ENCODE measurements at places on chromosomes 1 and 21. TPM values are rescaled to one million over a fixed set of nuclear protein-coding genes. Genes with fewer than 3 reads are reported as not detected.

The USP21 gene
- 9.7 TPM for total RNA-seq

DNA sequence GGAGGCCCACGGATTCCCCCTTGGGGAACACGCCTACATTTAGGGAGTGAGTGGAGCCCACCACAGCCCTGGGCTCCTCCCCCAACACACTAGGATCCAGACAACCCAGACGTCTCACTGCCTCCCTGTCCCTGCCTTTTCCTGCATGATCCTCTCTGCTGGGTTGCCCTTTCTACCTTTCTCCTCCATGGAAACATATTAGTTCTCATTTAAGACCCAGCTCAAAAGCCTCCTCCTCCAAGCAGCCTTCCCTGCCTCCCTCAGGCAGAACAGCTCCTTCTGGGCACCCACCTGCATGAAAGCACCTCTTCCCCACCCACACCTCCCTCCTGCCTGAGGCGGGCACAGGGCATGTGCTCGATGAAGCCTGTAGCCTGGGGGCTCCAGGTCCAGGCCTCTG lies 10.7 kb downstream of the COL8A2 start:
- DNase-seq, result no peak

DNA sequence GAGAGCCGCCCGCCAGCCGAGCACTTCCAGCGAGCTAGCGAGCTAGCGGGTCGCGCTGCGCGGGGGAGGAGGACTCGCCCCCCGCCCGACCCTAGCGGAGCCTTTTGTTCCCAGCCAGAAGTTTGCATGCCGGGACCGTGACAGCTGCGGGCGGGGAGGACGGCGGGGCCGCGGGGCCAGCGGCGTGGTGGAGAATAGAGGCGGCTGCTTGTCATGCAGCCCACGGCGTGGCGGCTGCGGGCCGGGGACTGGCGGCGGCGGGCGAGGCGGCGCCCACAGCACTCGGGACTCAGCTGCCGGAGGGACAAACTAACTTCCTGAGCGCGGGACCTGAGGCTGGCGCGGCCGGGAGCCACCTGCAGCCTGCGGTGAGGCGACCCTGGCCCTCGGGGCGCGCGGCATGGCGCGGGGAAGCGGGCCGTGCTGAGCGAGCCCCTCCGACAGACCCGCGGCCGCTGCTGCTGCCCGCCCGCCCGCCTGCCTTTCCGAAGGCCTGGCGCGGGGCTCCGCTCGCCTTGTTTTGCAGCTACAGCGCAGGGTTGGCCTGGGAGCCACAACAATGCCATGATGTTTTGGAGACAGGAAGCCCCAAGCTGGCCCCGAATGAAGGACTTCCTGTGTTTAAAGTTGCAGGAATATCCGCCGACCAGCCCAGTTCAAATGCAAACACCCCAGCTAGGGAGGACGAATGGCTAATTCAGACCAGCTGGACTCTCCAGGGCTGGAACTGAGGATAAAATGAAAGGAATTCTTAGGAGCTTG lies 82.2 kb upstream of the BMP8A start:
- peak; percentile 55 for DNase-seq

The ANKRD13C gene
- 19.6 TPM for total RNA-seq

GRCh38 chr21:33964706-33965325 lies 49.2 kb upstream of the ATP5PO start:
- no peak for DNase-seq

The A3GALT2 gene
- not detected for total RNA-seq

The SELENBP1 gene
- not detected for total RNA-seq

The WNT3A gene
- total RNA-seq, result not detected

GRCh38 chr1:166552706-166553105 lies 286.6 kb upstream of the POGK start:
- DNase-seq, result no peak

DNA sequence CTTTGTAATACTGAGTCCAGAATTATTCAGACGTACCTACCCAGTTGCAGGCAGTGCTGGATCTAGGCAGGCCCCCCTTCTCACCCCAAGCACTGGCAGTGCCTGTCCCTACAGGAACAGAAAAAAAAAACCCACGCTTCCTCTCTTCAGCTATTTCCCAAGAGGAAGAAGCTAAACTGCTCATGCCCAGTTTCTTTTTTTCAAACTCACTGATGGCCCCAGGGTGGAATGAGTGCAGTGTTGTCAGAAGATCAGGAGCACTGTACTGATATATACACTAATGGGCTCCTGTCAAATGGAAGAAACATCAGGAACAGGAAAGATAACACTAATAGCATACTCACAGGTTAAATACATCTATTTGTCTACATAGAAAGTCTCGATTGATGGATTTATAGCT lies 28.2 kb upstream of the DOCK7 start:
- DNase-seq, result no peak

- no peak for DNase-seq
These were observed 101.5 kb upstream of the TMEM51 start for GRCh38 chr1:15051882-15052528.

DNA sequence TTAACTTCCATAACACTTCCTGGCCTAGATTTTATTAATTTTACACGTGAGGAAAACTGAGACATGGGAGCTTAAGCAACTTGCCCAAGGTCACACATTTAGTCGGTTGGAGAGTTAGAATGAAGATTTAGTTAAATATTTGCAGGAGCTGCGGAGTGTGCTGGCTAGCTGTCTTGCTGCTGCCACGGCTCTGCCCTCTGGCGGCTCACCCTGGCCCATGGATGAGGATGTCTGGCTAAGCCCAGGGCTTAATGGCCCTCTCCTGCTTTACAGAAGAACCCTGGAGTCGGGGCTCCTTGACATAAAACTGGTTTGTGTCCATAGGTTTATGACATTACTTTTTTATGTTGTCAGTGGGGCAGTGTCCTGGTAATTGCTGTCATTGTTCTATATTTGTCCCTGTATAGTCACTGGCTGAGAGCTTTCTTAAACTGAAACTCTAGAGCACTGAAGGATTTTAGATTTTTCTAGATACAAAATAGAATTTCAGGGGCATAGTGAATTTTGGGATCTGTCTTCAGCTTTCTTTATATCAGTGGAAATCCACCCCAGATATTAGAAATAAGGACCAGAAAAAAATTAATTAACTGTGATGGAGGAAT lies 88.9 kb upstream of the WLS start:
- DNase-seq, result peak; percentile 33

GRCh38 chr21:16514316-16514715 lies 784.5 kb downstream of the USP25 start:
- DNase-seq, result no peak

The SYF2 gene
- total RNA-seq, result 51.1 TPM

DNA sequence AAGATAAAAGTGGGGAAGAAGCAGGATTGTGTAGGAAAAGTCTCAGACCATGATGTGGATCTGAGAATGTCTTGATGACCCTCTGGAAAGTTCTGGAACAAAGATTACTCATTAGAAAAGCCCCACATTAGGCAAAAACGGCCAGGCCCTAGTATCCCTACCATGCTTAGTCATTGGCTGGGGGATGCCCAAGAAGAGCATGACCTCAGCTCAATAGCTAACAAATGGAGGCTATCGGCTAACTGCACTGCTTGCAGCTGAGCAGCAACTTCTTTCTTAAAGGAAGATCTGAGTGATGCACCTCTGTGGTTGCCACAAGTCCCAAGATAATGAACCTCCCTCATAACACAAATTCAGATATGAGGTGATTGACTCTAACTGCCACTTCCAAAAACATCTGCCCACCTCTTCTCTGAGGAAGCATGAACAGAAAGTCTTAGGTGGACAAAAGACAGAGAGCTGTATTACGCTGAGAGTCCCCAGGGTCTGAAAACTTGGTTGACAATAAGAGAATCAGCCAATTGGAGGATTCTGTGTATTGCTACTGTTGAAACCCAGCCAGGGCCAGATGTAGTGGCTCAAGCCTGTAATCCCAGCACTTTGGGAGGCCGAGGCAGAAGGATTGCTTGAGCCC lies 64.6 kb upstream of the AK4 start:
- no peak for DNase-seq

DNA sequence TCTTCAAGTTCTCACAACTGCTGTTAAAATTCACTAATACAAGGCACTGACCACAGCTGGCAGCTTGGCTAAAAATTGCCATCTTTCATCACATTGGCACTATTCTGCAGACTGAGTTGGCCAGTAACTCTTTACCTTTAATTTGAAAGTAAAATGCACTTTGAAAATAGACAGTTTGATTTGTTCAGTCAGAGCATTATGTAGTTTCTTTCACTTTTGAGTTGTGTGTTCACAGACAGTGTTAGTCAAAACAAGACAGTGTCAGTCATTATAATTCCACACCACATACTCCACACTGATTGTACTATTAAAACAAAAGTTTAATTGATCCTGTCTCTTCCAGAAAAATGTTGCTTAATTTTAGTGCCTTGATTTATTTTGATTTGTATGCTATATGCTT lies 160.7 kb downstream of the SDCCAG8 start:
- no peak for DNase-seq

The NES gene
- total RNA-seq, result 0.13 TPM

- no peak for DNase-seq
These were observed 11.4 kb downstream of the SMYD2 start for GRCh38 chr1:214292322-214292721.

DNA sequence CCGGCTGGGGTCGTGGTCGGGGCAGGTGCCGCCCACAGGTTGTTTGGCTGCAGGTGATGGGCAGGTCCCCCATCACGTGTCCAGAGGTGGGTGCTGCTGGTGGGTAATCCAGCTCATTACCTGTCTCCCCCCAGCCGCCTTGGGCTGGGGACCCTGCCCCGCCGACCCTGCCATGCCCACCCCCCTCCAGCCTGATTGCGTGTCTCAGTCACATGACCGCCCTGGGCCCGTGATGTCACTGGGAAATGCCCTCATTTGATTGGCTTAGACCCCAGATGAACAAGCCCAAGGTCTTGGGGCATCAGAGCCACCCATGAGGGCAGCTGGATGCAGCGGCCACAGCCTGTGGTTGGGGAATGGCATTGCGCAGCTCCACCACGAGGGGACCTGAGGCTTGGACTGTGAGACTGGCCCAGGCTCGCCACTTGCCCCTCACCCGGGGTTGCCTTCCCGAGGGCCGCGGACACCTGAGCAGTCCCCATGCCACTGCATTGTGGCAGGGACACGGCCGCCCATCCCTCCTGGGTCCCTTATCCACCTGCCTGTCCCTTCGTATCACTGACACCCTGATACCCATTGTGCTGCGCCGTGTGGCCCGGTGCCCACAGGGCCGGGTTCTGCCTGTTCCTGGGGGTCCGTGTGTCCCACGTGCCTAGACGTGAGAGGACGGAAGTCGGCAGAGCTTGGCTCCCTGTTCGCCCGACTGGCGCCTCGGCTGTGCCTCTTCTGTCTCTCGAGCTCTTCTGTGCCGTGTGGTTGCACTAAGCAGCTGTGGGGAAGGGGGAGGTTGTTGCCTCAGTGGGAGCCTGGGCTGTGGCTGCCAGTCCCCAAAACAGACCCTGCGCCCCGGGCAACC lies 68.0 kb downstream of the FAAP20 start:
- no peak for DNase-seq

- peak; percentile 7 for DNase-seq
These were observed 17.4 kb downstream of the DYNLT5 start for GRCh38 chr1:66769512-66770229.

The FAM167B gene
- 0.95 TPM for total RNA-seq

The CFHR4 gene
- not detected for total RNA-seq

GRCh38 chr1:7145947-7146346 lies 360.7 kb downstream of the CAMTA1 start:
- DNase-seq, result no peak

The FOXD2 gene
- total RNA-seq, result 1.1 TPM

The PLK3 gene
- 28.3 TPM for total RNA-seq

GRCh38 chr1:113963281-113963906 lies 15.9 kb upstream of the OLFML3 start:
- DNase-seq, result no peak

- DNase-seq, result no peak
These were observed 1382.2 kb upstream of the B3GALT2 start for GRCh38 chr1:194568610-194569009.

GRCh38 chr1:72885017-72885416 lies 602.7 kb upstream of the NEGR1 start:
- no peak for DNase-seq

DNA sequence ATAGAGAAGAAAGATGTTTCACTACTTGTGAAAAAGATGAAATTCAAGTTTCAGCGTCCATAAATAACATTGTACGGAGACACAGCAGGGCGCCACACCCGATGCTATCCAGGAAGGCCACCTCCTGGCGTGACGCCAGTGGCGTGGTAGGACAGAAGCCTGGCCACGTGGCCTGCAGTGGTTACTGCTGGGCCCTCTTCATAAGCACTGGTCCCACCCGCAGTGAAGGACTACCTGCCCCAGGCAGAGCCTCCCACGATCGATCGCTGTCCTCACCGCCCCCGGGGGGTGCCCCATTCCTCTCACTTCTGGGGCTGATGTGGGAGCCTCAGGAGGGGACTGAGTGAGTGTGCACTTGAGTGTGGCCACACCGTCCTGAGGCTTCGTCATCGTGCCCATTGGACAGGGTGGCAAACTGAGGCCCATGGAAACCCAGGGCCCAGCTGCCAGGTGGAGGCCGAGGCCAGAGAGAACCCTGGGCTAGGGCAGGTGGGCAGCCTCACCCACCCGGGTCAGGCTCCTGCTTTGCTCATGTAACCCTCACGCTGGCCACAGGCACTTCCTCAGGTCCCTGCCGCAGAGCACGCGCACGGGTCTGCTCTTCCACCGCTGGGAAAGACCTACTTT lies 11.7 kb upstream of the HES5 start:
- no peak for DNase-seq

- no peak for DNase-seq
These were observed 142.3 kb downstream of the PBX1 start for GRCh38 chr1:164701189-164701761.

DNA sequence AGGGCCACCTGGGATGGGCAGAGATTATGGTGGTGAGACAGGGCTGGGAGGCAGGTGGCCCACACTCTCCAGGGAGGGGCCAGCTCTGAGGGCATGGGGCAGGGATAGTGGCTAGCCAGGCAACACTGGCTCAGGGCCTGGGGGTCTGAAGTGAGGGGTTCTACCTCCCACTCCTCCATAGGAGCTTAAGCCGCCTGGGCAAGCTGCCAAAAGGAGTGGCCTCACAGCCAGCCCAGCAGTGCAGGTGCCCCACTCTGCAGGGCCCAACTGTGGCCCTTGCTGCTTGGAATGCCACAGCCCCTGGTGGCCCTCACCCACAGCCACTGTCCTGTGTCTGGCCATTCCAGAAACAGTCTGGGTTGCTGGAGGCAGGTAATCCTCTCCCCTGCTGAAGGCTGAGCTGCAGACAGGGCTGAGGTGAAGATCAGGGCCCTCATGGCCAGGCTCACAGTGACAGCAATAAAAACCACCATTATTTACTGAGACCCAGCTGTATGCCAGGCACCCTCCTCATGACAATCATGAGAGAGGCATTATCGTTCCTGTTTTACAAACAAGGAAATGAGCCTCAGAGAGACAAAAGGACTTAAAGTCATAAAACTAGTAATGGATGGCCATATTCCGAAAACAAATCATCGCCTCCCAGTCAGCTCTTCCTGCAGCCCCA lies 31.0 kb downstream of the KIF21B start:
- DNase-seq, result no peak

- peak; percentile 20 for DNase-seq
These were observed 140.5 kb upstream of the MAP1LC3C start for GRCh38 chr1:242139442-242139841.

The NOC2L gene
- total RNA-seq, result 330 TPM

The KLHDC9 gene
- 1.0 TPM for total RNA-seq

- no peak for DNase-seq
These were observed 197.4 kb downstream of the ADGRL2 start for GRCh38 chr1:81998165-81998564.

The TPR gene
- 97.7 TPM for total RNA-seq
